ENCODE measurements at places on chromosomes 7 and 10.

DNA sequence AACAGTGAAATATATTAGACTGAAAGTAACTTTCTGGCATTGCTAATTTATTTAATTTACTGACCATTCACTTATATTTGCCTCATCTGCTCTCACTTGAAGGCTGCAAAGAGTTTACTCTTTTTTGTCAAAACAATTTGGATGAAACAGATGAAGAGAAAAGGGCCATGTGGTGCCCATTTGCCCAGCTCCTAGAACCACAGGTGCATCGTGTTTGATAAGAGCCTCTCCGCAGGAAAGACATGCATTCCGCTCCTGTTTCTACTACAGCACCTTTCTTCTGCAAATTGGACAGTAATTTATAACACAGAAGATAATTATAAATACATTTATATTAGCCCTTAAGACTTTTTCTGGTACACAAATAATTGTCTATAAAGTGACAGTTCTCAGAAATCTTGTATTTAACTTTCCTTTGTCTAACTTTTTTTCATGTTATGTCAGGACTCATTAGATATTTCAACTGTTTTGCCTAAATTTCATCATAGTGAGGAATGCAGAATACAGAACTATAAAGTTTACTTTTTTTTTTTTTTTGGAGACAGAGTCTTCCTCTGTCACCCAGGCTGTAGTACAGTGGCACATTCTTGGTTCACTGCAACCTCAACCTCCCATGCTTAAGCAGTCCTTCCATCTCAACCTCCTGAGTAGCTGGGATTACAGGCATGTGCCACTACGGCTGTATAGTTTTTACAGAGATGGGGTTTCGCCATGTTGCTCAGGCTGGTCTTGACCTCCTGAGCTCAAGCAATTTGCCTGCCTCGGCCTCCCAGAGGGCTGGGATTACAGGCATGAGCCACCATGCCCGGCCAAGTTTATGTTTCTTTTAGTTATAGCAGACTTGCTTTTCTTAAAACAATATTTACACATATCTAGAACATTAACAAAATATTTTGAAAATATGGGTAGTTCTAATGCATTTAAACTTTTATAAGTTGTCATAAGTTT, 869 bp downstream of the LAMB4 start:
- DNase-seq = no peak

GRCh38 chr7:127890726-127891125, 140.5 kb downstream of the LRRC4 start:
- DNase-seq = no peak

DNA sequence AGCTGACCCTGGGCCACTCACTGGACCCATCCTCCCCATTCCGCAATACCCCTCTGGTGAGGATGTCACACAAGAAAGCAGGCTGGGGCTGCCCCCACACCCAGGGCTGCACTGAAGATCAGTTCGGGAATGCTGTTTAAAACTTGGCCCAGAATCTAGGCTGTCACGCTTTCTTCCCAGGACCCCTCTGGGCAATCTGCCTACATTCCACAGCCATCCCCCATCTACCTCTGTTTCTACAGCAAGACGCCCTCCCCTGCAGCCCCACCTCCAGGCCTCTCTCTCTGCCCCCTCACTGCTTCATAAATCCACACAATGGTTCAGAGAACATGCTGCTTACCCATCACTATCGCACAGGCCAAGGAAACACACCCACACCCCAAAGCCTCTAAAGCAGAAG, 36.1 kb downstream of the XPNPEP1 start:
- peak; percentile 69 for DNase-seq

DNA sequence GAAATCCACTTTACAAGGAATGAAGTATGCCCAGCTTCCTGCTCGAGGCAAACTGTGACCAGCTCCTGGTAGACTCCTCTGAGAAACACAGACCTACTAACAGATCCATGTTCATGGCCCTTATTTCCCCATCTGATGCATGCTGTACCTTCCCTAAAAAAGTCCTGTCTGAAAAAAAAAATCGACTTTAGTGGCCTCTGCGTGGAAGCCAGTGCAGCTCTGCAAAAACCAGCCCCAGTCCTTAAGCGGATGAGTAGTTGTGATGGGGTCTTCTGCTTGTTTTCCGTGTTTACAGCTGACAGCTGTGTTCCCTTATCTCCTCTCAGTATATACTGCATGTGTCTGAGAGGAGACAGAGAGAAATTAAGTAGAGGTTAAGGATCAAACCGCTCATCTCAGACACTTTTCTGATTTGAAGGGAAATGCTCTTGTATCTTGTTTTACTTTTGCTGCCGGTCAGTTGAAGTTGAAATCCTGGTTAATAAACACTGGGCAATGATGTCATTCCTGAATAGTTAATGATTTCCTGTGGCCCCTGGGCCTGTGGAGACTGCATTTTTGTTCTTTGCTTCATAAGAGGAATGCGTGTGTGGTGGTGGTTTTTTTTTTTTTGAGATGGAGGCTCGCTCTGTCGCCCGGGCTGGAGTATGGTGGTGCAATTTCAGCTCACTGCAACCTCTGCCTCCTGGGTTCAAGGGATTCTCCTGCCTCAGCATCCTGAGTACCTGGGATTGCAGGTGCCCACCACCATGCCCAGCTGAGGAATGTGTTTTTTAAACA, 67.6 kb downstream of the DOCK1 start:
- peak; percentile 90 for DNase-seq

DNA sequence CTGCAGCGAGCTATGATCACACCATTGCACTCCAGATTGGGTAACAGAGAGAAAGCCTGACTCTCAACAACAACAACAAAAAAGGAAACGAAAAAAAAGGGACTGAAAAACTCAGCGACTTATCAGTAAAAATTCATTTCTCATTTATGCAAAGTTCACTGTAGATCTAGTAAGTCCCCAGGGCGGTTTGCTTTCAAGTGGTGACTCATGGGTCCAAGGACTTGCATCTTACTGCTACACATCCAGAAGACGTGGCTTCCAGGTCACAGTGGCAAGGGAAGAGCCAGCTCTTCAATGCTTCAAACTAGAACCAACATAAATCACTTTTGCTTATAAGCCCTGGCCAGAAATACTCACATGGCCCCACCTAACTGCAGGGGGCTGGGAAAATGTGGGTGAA, 178.3 kb upstream of the AUTS2 start:
- peak; percentile 54 for DNase-seq

GRCh38 chr7:115087437-115087836, 165.5 kb downstream of the MDFIC start:
- DNase-seq = peak; percentile 88

- no peak for DNase-seq
These were observed 31.1 kb downstream of the JAZF1 start for GRCh38 chr7:28149291-28150101.

DNA sequence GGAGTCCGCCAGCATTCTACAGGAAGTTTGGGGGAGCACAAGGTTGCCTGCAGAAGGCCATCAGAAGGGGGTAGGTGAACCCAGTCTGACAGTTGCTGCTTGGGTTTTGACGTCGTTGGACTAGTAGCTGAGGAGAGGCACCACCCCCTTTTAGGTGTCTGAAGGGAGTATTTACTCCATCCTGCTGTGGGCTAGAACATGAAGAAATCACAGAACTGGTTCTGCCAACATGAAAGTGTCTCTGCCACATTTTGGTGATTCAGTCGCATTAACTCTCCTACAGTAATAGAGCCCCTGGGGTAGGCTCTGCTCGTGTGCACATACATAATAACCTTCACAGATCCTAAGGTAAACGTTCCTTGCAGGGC, 834 bp upstream of the TRIL start:
- DNase-seq = no peak

- no peak for DNase-seq
These were observed 4.2 kb downstream of the PHTF2 start for GRCh38 chr7:77802557-77803405.

DNA sequence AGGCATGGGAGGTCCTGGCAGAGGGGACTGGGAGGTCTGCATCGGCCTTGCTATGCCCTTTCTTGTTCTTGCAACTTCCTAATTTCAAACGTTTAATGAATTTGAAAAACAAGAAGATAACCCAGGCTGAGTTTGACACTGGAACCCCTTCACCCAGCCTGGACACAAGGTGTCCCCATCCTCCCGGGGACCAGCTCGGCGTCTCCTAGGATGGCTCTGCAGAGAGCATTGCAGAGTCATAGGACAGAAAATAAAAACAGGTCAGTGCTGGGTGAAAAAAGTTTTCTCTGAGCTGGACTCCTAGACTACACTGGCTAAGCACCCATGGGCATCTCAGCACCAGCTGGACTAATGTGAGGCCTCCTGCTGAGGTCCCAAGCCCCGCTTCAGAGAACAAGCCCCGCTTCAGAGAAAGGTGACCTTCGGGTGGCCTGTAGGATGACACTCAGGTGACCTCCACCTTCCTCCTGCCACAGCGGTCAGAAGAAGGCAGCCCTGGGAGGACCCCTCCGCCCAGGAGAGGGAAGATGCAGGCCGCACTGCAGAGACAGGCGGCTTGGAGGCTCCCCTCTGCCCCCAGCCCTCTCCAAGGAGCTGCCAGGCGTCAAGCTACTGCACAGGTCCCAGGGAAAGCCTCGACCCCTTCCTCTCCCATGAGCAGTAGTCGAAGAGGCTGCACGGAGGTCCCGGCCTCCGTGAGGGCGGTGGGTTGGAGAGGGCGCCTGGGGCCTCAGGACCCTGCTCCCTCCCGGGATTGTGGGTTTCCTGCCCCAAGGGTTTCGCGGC, 9.3 kb upstream of the UNCX start:
- DNase-seq = no peak

DNA sequence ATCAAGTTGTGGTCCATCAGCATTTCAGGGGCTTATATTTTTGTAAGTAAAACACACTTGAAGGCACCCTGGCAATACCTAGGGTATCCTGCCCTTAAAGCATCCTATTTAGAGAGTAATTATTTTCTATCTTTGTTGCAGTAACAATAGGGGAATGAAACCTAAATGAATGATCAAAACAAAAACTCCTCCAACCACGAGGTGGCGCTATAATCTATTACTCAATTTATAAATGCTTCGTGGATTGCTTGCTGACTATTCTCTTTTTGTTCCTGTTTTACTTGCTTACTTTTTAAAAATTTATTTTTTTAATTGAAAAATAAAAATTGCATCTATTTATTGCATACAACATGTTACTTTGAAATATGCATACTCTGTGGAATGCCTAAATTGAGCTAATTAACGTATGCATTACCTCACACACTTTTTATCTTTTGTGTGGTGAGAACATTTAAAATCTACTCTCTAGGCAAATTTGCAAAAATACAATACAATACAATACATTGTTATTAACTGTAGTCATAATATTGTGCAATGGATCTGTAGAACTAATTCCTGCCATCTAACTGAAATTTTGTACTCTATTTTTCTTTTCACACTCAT, 147.7 kb upstream of the BMPER start:
- DNase-seq = peak; percentile 59
